ENCODE measurements at places on chromosomes 1 and 21.

DNA sequence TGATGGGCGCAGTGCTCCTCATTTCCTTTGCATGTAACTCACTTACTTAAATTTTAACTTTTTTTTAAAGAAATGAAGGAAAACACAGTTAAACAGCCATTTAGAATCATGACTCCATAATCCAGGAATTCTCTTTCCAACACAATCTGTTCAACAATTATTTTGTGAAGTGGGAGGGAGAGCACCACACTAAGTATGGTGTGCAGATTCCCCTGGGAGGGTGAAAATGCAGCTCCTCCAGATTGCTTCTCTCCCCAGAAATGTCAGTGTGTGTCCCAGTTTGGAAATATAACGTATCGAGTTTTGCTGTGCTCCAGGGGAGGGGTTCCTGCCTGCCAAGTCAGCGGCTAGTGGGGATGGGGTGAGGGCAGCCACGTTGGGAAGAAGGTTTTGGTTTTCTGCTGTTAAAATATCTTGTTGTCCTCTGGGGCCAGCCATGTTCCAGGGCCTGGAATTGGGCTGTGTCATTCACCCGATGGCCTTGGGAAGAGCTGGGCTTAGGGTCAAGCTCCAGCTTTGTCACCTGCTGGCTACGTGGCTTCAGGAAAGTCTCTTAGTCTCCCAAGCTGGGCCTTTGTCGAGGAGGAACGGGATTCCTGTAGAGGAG lies 17.3 kb upstream of the DISP3 start:
- DNase-seq = no peak

DNA sequence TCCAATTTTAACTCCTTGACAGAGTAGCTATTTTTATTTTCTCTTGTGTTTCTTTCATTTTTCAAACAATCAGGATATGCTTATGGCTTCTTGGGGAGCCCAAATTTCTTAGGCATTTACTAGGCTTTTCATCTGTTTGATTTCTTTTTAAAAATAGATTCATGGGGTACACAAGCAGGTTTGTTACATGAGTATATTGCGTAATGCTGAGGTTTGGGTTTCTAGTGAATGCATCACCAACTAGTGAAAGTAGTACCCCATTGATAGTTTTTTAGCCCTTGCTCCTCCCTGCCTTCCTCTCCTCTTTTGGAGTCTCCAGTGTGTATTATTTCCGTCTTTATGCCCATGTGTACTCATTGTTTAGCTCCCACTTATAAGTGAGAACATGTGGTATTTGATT lies 190.7 kb downstream of the CENPF start:
- no peak for DNase-seq

- no peak for DNase-seq
Measured at GRCh38 chr1:162256287-162256686, 120.4 kb downstream of the SPATA46 start.

DNA sequence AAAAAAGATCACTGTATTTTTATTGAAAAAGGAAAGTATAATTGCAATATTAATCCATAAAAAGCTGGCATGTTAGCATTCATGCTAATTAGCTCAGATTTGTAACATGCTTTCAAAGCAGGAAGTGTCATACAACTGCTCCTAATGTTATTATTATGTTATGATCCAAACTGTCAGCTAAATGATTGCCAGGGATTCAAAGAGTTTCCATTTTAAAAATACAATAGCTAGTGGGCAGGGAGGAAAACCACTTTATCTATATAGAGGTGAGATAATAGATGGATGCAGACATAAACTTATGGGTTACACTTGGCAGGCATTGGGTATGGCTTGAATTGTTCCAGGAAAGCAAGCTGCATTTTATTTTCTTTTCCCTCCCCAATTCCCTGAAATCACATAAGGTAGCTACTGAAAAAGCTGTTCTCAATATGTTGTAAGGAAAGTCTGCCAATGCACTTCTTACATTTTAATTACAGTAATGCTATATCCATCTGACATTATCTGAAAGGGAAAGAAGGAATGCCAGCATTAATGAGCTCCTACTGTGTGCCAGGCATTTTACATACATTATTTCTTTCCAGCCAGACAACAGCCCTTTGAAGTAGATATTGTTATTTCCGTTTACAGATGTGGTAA lies 9.8 kb upstream of the MYSM1 start:
- DNase-seq = no peak

DNA sequence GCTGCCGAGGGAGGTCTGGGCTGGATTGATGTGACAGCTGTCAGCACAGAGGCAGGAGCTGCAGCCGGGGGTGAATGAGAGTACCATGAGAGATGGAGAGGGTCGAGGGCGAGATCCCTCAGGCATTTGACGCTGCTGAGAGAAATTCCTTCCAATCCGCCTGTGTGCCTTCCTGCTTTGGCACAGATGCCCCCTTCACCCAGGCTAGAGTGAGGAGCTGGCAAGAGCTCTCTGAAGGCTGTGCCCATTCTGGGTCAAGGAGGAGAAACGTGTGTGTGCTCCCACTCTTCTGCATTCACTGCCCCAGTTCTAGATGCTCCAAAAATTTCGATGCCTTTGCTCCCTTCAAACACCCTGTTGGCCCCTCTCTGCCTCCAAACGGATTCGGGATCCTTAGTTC lies 4.8 kb downstream of the ARTN start:
- no peak for DNase-seq

GRCh38 chr1:175757381-175758015 lies 14.1 kb upstream of the TNR start:
- DNase-seq = no peak

GRCh38 chr1:89596698-89597097 lies 36.2 kb upstream of the LRRC8C start:
- no peak for DNase-seq

DNA sequence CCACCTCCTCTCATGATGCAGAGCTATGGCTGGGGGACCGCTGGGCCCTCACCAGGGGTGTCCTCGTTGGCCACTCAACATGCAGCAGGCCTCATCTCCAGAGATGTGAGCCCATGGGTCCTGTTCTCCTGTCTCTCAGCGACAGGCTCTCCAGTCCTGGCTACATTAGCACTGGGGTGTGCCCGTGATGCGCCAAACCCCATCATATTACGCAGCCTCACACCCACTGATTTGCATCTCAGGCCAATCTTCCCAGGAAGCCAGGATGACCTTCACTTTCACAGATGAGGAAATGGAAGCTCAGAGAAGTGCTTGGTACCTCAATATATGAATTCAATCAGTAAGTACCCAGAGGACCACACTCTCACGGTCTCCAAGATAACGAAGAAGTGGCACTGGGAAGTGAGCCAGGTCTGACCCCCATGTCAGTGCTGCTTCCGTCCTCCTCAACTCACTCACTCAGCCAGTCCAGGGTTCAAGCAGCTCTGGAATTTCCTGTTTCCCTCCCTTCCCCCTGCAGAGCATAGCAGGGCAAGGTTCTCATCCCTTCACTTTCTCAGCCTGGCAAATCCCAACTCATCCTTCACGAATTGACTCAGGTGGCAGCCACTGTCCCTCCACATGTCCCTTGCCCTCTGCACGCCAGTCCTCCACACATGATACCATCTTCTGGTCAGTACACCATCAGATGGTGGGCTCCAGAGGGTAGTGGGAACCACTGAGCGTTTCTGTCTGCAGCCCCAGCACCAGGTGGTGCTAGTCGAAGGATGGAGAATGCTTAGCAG lies 28.9 kb upstream of the EVA1B start:
- no peak for DNase-seq

DNA sequence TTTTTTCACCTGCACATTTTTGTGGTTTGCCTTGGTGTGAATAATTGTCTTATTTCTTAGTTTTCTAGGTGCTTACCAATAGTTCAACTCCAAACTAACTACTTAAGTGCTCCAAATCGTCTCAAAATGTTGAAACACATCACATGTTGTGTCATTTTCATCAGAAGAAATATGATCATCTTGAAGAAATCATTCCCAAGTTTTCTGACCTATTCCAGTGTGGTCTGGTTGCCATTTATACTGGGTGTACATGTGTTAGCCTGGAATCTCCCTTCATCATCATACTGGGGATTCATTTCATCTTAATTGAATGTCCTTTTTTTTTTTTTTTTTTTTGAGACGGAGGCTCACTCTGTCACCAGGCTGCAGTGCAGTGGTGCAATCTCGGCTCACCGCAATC lies 67.0 kb downstream of the EIF2B3 start:
- DNase-seq = no peak

DNA sequence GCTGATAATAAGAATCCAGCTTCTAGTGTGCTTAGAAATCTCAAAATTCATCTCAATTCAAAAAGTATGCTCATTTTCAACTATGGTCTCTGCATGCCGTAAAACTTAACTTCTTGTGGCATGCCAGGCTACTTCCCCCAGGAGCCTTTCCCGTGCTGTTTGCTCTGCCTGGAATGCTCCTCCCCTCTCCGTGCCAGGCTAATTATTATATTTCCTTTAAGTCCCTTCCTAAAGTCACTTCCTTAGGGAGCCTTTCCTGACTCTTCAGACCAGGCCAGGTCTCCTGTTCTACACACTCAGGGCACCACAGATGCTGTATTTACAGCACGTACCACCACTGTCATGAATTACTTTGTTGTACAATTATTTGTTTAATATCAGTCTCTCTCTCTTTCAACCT lies 67.1 kb upstream of the PPP2R5A start:
- no peak for DNase-seq

GRCh38 chr1:92754000-92754718 lies 30.7 kb downstream of the EVI5 start:
- DNase-seq = no peak

DNA sequence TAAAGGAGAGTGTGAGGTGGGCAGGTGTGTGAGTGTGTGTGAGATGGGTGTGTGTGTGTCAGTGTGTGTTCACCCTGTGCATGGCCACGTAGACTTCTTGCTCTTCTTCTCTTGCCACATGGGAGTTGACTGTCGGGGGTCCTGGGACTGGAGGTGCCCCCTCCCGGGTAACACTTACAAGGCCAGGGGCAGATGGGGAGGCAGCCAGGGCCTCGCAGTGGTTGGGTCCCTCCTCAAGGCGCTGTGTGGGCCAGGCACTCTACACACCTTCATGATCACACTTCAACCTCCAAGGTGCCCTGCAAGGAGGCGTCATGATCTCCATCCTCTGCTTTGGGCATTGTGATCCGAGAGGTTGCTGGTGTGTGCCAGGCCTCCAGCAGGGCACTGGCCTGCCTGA lies 2.3 kb downstream of the PLA2G2F start:
- no peak for DNase-seq

GRCh38 chr1:29342351-29342750 lies 106.0 kb downstream of the PTPRU start:
- DNase-seq = no peak

DNA sequence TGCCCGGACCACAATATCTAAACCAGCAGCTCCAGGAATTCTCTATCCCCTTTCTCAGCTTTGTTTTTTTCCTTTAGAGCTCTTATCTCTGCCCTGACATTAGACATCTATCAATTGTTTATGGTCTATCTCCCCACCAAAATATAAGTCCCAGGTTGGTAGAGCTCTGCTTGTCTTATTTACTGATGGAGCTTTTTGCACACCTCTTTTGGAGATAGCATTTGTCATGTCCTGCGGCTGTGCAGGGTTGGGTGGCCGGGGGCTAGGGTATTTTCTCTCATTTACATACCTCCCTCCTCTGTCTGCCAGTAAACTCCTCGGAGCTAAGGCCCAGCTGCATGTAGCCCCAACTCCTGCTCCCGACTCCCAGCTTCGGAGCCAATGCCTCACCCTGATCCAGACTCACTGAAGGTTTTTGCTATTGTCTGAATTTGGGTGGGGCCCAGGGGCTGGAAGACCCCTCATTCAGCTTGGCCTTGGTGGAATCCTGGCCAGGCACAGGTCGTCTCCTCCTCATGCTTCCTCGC lies 11.1 kb upstream of the PDE9A start:
- DNase-seq = no peak
